ENCODE measurements at places on chromosomes 13 and 19. TPM values are rescaled to one million over a fixed set of nuclear protein-coding genes. Genes with fewer than 3 reads are reported as not detected.

GRCh38 chr13:109427148-109427547 is 359.2 kb downstream of the IRS2 start:
- no peak overlapping the region for H3K27ac ChIP-seq
- no peak overlapping the region for H3K4me3 ChIP-seq
- no peaks in the 10 kb centered on the region for H3K27me3 ChIP-seq

DNA sequence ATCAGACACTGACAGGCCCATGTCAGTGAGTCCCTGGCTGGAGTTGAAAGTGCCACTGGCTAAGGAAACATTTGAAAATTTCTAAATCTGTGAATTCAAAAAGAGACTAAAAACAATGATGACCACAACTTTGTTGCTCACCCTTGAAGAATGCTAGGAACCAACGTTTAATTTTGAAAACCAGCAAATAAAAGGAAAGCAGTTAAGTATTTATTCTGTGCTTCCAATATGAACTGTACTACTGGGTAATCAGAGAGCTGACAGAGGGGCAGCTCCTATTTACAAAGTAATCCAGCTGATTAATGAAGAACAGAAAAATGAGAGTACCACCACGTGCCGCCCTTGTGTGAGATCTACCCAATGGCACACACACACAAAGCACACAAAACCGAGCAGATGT is 44.7 kb upstream of the LATS2 start:
- H3K27ac ChIP-seq, result no peak overlapping the region
- no peaks in the 10 kb centered on the region for H3K36me3 ChIP-seq
- no peaks in the 10 kb centered on the region for H3K27me3 ChIP-seq

DNA sequence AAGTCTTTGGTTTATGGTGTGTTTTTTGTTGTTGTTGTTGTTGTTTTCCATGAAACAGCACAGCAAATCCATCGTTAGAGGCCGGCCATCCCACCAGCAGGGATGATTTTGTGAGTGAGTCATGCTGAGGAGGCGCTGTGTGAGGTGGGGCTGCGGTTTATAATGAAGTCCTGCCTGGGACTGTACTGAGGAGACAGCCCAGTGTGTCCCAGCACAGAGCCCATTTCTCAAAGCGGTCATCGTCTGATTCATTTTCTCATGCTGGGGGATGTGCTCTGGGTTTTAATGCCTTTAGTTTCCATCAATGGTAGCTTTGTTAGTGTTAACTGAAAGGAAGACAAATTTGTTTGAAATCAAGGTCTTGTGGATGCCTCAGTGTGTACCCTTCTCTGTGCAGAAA is 129.3 kb upstream of the SERP2 start:
- no peaks in the 10 kb centered on the region for H3K36me3 ChIP-seq
- no peak overlapping the region for H3K4me3 ChIP-seq
- H3K27me3 ChIP-seq, result no peaks in the 10 kb centered on the region
- no peaks in the 10 kb centered on the region for H3K4me1 ChIP-seq

Gene LAMP1
- 126 TPM for total RNA-seq
